ENCODE measurements at places on chromosomes 2 and 18. TPM values are rescaled to one million over a fixed set of nuclear protein-coding genes. Genes with fewer than 3 reads are reported as not detected.

GRCh38 chr2:232113821-232114220, 152.3 kb downstream of the DIS3L2 start:
- no peak for DNase-seq

DNA sequence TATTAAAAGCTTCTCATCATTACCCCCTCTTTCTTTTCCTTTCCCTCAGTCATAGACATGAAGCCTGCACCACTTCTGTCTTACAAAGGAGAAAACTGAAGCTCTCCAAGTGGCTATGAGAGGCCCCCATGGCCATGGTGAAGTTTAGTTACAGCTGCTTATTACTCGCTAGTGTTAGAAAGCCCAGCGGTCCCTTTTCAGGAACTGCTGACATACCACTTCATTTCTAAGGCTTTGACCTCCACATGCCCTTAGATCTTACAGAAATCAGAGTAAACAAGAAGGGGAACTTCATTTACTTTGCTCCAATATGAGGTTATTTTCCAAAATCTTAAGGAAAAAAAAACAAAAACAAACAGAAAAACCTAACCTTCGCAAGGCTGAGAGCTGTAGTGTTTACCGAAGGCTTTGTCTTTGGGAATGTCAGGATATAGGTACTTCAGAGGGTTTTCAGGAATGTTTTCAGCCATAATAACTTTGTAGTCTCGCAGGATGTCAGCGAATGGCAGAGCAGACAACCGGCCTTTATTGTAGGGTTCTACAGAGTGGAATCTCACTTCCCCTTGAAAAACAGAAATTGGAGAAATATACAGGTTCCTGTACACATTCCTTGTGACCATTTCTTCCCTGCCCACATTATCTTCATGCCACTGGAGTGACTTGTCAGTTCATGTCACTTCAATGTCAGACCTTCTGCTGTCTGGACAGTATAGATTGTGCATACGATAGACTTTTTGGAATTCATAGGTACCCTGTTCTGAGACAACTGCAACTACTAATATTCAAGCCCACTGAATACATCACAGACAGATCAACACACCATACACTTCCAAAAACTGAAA, 18.8 kb upstream of the STAT1 start:
- DNase-seq: peak; percentile 59

GRCh38 chr2:141348481-141348880, 782.3 kb downstream of the LRP1B start:
- no peak for DNase-seq

GRCh38 chr18:26414901-26415440, 133.4 kb downstream of the KCTD1 start:
- no peak for DNase-seq

GRCh38 chr18:46414863-46415262, 242.2 kb downstream of the LOXHD1 start:
- no peak for DNase-seq

- no peak for DNase-seq
Observed at GRCh38 chr2:82428251-82428650, 2030.8 kb downstream of the SUCLG1 start.

- no peak for DNase-seq
Observed at GRCh38 chr18:70295192-70296188, 6.6 kb downstream of the SOCS6 start.

GRCh38 chr2:150063432-150063889, 424.0 kb downstream of the RND3 start:
- DNase-seq: peak; percentile 17

- DNase-seq: peak; percentile 23
Observed at GRCh38 chr2:29238497-29238896, 123.3 kb downstream of the CLIP4 start.

- DNase-seq: no peak
Observed at GRCh38 chr18:28342231-28342630, 165.3 kb upstream of the CDH2 start.

- peak; percentile 86 for DNase-seq
Observed at GRCh38 chr2:127153691-127154158, 46.8 kb upstream of the BIN1 start.

DNA sequence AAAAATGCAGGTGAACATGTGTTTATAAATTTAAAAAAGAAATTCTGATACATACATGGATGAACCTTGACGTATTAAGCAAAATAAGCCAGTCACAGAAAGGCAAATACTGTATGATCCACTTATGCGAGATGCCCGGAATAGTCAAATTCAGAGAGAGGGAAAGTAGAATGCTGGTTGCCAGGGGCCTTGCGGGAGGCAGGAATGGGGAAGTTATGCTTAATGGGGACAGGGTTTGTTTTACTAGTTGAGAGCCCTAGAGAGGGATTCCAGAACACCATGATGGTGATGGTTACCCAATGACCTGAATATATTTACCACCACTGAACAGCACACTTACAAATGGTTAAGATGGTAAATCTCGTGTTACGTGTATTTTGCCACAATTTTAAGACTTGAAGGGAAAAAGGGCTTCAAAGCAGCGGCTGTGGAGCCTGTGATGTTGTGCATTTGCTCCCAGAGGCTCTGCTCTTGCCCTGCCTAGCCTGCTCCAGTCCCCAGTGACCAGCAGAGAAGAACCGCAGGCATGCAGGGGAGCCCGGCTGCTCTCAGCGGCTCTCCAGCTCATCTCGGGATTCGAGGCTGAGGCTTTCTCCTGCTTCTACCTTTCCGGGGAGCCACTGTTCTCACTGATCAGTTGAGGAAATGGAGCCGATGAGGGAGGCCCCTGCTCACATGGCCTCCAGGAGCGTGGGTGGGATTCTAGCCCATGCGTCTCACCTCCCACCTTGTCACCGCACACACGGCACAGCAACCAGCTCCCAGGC, 51.7 kb upstream of the TFCP2L1 start:
- DNase-seq: no peak

GRCh38 chr18:60090170-60090569, 190.4 kb downstream of the PMAIP1 start:
- no peak for DNase-seq

GRCh38 chr2:55932843-55933242, 9.3 kb upstream of the EFEMP1 start:
- DNase-seq: no peak

DNA sequence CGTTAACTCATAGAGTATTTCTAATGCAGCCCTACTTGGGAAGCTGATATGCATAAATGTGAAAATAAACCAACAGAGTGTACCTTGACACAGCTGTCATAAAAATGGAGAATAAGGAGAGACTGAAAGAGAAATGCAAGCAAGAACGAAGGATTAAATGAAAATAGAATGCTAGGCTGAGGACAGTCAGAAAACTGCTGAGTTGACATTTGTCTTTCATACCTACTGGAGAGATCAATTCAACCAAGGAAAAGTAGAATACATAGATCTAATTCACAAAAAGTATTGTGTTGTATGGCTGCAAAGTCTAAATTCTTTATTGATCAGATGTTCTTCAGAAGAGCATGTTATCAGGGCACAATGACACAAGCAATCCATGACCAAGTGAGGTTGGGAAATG, 112.0 kb downstream of the EPHA4 start:
- no peak for DNase-seq

- no peak for DNase-seq
Observed at GRCh38 chr2:207216457-207216856, 50.7 kb upstream of the KLF7 start.

DNA sequence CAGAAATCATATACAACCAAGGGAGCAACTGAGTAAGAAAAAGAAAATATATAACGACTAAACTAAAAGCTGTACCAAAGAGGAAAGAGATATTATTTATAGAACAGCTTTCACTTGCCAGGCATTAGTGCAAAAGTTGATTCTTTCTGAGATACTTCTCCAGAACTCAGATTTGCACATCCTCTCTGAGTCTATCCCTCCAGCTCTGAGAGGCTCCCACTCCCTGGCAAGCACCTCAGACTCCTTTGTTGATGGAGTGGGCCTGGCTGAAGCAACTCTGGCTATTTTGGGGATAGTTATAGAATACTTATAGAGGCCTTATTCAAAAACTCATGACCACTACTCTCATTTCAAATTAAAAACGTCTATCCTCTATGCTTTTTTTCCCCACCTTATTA, 501.6 kb upstream of the TNP1 start:
- no peak for DNase-seq

DNA sequence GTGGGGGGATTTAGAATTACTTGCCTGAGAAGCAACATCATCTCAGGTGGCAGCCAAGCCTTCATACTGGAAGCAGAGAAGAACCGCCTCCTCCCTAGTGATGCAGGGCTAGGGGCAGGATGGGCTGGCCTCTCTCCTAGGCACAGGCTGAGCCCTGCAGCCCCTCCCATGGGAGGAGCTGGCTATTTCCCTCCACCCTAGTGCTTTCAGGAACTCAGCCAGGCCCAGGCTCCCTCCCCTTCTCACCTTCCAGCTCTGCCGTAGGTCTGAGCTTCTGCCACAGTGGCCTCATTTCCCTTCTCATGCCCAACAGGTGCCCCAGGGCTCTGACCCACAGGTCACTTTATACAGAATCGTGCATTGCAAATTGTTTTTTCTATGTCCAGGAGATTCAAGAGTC, 31.0 kb downstream of the CENPA start:
- no peak for DNase-seq

DNA sequence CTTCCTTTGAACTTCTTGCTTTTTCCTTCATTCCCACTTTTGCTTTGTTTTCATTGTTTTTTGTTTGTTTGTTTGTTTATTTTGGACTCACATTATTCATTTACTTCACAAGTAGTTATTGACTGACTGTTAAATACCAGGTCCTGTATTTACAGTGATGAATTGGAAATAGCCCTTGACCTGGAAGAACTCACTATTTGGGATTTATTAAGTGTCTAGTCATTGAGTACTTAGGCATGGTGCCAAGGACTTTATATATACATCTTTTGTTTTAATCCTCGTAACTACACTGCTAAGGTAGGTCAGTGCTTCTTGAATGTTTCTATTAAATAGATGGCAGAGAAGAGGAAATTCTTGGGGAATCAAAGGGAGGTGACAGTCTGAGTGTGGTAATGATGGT, 11.1 kb downstream of the SPOPL start:
- DNase-seq: peak; percentile 17

- no peak for DNase-seq
Observed at GRCh38 chr2:1572638-1573037, 159.4 kb downstream of the TPO start.

- no peak for DNase-seq
Observed at GRCh38 chr18:45163871-45164270, 451.4 kb upstream of the SLC14A2 start.

- DNase-seq: no peak
Observed at GRCh38 chr18:6718267-6718666, 11.2 kb upstream of the ARHGAP28 start.

DNA sequence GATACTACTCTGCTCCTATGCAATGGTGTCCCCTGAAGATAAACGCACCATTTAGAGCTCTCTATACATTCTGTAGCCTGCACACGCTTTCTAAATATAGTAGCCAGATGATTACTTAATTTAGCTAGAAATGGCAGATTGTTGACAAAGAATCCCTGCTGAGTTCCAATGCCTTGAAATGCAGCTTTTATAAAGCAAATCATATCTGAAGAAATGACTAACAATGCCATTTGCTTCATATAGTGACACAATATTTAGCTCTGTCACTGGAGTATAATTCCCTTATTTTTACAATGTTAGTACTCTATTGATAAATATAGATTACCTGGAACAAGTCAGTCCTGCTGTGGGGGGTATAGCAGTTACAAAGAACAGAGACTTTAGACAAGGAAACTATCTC, 166.2 kb downstream of the CDCA7 start:
- no peak for DNase-seq

DNA sequence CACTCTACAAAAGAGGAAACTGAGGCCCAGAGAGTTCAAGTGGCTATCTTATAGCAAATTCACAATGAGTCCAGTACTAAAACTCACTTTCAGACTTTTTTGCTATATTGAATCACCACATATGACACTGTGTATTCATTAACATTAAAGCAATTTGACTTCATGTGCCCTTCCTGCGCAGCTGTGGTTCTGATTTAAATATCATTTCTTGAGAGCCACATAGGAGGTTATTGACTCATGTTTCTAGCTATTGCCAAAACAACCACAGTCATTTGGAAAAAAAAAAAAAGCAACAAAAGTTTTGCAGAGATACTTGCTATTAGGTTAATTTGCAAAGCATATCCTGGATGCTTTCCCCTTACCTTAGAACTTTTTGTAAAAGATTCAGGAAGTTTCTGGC, 341.2 kb downstream of the PIK3C3 start:
- DNase-seq: no peak

IGFBP5 gene
- 0.03 TPM for polyA plus RNA-seq

GPR75 gene
- polyA plus RNA-seq: 4.4 TPM

RNF125 gene
- 0.73 TPM for polyA plus RNA-seq

CXCR1 gene
- polyA plus RNA-seq: not detected

KCTD18 gene
- 2.6 TPM for polyA plus RNA-seq

PCARE gene
- not detected for polyA plus RNA-seq

RND3 gene
- 57.1 TPM for polyA plus RNA-seq

RBM45 gene
- polyA plus RNA-seq: 5.5 TPM

LRRC30 gene
- not detected for polyA plus RNA-seq

HOXD11 gene
- not detected for polyA plus RNA-seq

SLC9A2 gene
- polyA plus RNA-seq: 0.03 TPM

KCNK3 gene
- polyA plus RNA-seq: 0.03 TPM

CHST9 gene
- not detected for polyA plus RNA-seq

SERPINB12 gene
- polyA plus RNA-seq: not detected

KYNU gene
- 0.04 TPM for polyA plus RNA-seq

TUBB8B gene
- polyA plus RNA-seq: 0.33 TPM

HSPE1 gene
- 32.2 TPM for polyA plus RNA-seq

SPHKAP gene
- not detected for polyA plus RNA-seq

MDH1B gene
- 0.33 TPM for polyA plus RNA-seq

ANKRD30B gene
- not detected for polyA plus RNA-seq

Data from endothelial cell of umbilical vein (primary cell).